ENCODE measurements at places on chromosomes 5 and 9.

DNA sequence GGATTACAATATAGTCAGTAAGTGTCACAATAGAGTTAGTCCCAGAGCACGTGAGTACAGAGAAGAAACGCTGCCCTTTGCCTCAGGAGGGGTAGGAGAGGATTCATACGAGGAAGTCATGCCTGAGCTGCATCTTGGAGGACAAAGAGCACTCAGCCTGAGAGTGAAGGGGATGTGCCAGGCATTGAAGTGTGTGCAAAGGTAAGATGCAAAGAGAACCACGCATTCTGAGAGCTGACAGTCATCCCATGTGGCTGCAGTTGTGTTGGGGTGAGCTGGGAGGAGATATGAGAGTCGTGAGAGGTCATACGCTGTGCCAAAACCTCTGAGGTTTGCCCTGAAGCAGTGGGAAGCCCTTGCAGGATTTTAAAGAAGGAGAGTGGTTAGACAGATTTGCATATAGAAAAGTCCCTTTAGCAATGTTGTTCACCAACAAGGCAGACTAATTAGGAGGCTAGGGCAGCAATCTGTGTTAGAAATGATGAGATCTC is 97.5 kb downstream of the PIP5K1B start:
- peak; percentile 27 for DNase-seq

- no peak for DNase-seq
These were observed 11.8 kb upstream of the DMXL1 start for GRCh38 chr5:119058979-119059529.

DNA sequence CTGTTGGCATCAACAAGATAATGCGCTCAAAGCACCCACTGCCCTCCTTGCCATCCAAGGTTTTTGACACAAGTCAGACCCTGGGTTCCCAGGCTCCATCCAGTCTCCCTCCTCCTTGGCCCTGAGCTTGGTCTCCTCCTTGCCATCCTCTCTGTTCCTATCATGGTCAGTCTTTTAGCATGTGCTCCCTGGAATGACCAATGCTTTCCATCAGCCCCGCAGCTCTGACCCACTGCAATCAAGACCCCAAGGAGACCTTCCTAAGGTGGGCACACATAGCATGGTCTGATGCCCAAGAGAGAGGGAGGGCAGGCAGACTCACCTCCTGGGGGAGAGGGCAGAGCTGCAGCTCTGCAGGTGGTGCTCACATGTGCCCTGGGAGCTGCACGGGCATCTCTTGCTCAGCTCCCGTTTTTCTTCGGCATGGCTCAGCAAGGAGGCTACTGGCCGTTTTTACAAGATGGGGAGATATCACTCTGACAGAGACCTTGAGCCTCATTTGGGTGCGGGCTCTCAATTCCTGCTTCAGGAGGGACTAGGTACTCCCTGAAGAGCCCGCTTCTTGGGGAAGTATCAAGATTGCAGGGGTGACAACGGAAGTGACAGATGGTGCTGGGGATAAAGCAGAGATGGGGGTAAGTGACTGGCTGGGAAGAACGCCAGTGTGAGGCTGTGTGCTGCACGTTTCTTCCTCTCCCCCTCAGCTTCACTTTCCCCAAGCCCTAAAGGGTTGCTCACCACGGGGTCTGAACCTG is 3.3 kb downstream of the SEPTIN8 start:
- DNase-seq: no peak

- DNase-seq: no peak
These were observed 72.4 kb upstream of the OLFM1 start for GRCh38 chr9:135015096-135015495.

DNA sequence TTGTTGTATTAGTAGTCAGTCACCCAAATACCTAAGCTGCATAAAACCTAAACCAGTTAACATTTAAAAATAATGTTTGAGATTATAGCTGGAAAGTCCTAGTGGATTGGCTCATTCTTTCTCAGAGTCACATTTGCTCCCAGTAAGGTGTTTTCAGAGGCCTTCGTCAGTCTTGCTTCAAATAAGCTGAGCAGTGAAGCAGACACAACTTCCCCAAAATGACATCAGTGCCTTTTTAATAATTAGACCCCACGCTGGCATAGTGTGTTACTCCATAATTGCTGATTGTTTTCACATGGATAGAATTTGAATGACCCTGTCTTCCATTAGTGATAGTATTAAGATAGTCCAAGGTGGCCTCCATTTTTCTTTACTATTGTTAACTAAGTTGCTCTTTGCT is 245.8 kb downstream of the PJA2 start:
- DNase-seq: no peak
